ENCODE measurements at places on chromosomes 4 and X. TPM values are rescaled to one million over a fixed set of nuclear protein-coding genes. Genes with fewer than 3 reads are reported as not detected.

CDKL2 gene
- 1.2 TPM for total RNA-seq

DIPK2B gene
- not detected for total RNA-seq

NXF2 gene
- not detected for total RNA-seq

FAM241A gene
- 1.8 TPM for total RNA-seq

H2AZ1 gene
- total RNA-seq = 82.2 TPM

CT45A10 gene
- not detected for total RNA-seq

DNA sequence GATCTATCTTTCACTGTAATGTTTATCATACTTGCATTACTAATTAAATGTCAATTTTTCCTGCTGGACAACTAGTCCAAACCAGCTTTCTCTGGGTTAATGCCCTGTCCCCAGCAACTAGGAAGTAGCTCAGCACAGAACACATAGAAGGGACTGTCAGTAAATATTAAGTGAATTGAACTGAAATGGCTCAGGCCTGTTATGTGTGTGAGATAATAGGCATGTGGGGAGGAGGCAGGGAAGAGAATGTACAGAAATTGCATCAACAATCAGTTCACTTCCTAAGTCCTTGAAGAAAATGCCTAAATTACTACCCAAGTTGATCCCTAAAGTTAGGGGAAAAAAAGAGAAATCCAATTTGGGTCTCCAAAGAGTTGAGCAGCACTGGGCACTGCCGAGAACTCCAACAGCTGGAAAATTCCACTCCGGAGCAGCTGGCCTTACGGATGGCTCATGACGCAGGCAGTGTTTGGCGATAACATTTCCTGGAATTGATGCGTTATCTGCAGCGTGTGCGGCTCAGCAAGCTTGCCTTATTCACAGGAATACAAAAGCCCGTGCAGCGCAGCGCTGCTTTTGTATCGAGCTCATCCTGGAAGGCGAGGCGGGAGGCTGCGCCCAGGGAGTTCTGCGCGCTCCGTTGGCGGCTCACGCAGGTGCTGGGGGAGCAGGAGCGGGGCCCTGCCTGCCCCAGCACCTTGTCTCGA, 297.3 kb upstream of the LCORL start:
- H3K27ac ChIP-seq = no peak overlapping the region
- no peaks in the 10 kb centered on the region for H3K36me3 ChIP-seq
- no peaks in the 10 kb centered on the region for H3K4me1 ChIP-seq
- no peaks in the 10 kb centered on the region for H3K27me3 ChIP-seq
- H3K4me3 ChIP-seq = no peak overlapping the region
- DNase-seq = no peak

DNA sequence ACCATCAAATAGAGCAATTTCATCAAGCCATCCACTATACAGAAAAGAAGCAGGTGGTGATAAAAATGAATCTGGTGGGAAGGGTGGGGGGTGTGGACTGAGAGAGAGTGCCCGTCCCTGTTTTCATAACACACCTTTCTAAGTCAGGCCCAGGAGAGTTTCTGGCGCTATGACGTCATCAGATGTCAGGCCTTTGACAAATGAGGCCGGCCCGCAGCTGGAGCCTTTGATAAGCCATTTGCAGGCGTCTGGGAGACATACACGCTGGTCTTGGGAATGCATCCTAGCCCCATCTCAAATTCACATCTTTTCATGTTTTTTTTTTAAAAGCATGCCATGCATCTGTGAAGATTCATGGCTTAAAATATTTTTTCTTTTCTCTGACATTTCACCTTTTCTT, 404.5 kb downstream of the BCOR start:
- no peaks in the 10 kb centered on the region for H3K36me3 ChIP-seq
- H3K27ac ChIP-seq = no peak overlapping the region
- no peaks in the 10 kb centered on the region for H3K4me1 ChIP-seq
- H3K4me3 ChIP-seq = no peak overlapping the region
- no peaks in the 10 kb centered on the region for H3K27me3 ChIP-seq

- peak; percentile 79 for DNase-seq
- peaks cover 11% of the 10 kb centered on the region for H3K36me3 ChIP-seq
- H3K27ac ChIP-seq = peak within 1 kb of the TSS; percentile 97
- peaks cover 10% of the 10 kb centered on the region for H3K4me1 ChIP-seq
- H3K4me3 ChIP-seq = peak within 1 kb of the TSS; percentile 95
These were observed at the start of gene RPL10 for GRCh38 chrX:154397888-154398667. Gene RPL10 (plus strand): TSS chrX:154398377. CDS start chrX:154398520, 143 bp downstream.

GRCh38 chr4:5128569-5128968, 77.3 kb downstream of the STK32B start:
- H3K27me3 ChIP-seq = no peaks in the 10 kb centered on the region
- no peaks in the 10 kb centered on the region for H3K4me1 ChIP-seq
- no peaks in the 10 kb centered on the region for H3K36me3 ChIP-seq

DNA sequence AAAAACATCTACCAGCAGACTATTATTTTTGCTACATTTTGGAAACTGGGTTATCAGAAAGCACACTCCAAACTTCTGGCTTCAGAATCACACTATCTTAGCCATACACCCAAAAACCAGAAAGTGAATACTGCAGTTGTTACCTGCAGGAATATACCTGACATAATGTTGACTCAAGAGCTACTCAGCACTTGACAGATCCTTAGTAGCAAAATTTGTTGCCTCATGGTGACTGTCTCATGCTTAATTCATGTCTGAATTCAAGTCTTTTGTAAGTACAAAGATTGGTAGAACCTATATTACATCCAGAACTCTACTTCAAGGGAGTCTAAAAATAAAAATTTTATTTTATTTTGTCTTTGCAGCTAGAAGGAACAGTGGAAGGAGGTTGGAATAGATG, 140.2 kb upstream of the GYPA start:
- no peaks in the 10 kb centered on the region for H3K4me1 ChIP-seq
- H3K27ac ChIP-seq = no peak overlapping the region
- DNase-seq = no peak
- H3K36me3 ChIP-seq = no peaks in the 10 kb centered on the region
- no peak overlapping the region for H3K4me3 ChIP-seq
- no peaks in the 10 kb centered on the region for H3K27me3 ChIP-seq

GRCh38 chr4:10753336-10753735, 68.8 kb upstream of the CLNK start:
- H3K4me1 ChIP-seq = no peaks in the 10 kb centered on the region
- no peak for DNase-seq
- no peak overlapping the region for H3K27ac ChIP-seq
- H3K4me3 ChIP-seq = no peak overlapping the region

DNA sequence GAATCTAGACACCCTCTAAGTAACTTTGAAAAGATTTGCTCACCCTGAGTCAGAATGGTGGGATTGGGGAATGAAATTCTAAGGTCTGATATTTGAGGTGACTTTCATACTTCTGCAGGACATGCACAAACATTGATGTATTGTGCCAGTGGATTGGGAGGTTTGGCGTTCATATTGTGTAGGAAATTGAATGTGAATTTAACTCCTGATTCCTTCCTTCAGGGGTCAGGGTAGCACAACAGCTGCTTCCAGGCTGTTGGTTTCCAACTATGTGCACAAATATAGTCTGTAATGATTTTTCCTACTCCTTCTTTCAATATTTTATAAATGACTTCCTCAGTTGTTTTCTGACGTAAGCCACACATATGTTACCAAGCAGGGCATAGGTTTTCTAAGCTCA, 3.1 kb downstream of the IL1RAPL1 start:
- H3K27me3 ChIP-seq = no peaks in the 10 kb centered on the region
- no peak overlapping the region for H3K4me3 ChIP-seq
- no peaks in the 10 kb centered on the region for H3K4me1 ChIP-seq
- H3K36me3 ChIP-seq = no peaks in the 10 kb centered on the region

DNA sequence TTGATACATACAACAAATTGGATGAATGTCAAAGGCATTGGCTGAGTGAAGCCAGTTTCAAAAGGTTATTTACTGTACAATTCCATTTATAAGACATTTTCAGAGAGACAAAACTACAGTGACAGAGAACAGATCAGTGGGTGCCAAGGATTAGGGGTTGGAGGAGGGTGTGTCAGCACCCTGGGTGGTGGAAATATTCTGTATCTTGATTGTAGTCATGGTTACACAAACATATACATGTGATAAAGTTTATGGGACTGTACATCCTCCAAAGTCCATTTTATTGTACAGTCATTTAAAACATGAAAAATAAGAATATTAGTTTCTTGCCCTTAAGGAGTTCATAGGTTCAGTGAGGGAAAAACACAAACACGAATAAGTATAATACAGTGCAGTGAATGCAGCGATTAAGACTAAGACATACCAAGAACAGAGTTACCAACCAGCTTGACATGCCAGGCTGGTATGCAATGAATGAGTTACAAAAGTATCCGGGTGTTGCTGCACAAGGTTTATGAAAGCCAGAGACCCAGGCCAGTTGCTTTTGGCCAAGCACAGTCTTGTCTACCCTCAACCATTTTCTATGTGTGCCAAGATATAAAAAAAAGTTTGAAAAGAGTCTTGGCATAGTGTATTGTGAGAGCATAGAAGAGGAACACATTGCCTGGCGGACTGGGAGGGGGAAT, 123.6 kb downstream of the MSL3 start:
- H3K4me1 ChIP-seq = no peaks in the 10 kb centered on the region
- no peak for DNase-seq

DNA sequence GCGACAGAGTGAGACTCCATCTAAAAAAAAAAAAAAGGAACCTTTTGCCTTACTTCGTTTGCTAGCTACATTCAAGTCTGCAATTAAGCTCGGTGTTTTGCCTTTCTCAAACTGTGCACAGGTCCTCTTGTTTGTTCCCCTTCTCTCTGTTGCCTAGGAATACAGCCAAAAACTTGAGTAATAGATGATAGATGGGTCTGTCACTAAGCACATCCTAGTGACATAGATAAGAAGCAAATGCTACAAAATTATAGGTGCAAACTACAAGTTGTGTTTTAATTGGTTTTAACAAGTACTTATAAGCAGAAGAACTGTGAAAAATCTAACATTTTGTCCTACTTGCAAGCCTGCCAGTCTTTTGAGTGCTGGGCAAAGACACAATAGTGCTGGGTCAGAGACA, 95.2 kb downstream of the SNCA start:
- no peaks in the 10 kb centered on the region for H3K36me3 ChIP-seq
- no peaks in the 10 kb centered on the region for H3K27me3 ChIP-seq
- no peak for DNase-seq

DNA sequence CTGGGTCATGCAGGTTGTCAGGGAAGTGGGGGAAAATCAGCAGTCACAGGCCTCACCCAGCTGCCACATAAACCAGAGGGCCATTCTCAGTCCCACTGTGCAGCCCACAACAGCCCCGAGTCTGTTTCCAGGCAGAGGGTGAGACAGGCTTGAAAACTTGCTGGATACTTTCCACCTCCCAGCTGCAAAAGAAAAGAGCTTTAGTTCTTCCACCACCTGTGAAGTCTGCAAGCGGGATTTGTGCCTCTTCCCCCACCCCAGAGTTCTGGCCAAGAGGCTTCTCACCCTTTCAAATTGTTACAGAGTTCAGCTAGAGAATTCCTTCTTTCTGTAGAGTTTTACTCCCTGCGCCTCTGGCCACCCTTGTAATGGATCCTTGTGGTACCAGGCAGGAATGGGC, 115.5 kb upstream of the ZDHHC15 start:
- H3K27ac ChIP-seq = no peak overlapping the region
- DNase-seq = no peak
- H3K4me1 ChIP-seq = no peaks in the 10 kb centered on the region
- no peak overlapping the region for H3K4me3 ChIP-seq
- H3K36me3 ChIP-seq = no peaks in the 10 kb centered on the region
- H3K27me3 ChIP-seq = no peaks in the 10 kb centered on the region

- H3K36me3 ChIP-seq = peaks cover 41% of the 10 kb centered on the region
- no peak overlapping the region for H3K4me3 ChIP-seq
- DNase-seq = no peak
- H3K4me1 ChIP-seq = peaks cover 19% of the 10 kb centered on the region
These were observed 5.6 kb downstream of the SH3TC1 start for GRCh38 chr4:8204576-8205227.

- H3K4me1 ChIP-seq = no peaks in the 10 kb centered on the region
- H3K4me3 ChIP-seq = no peak overlapping the region
- peaks cover 7% of the 10 kb centered on the region for H3K36me3 ChIP-seq
- H3K27me3 ChIP-seq = no peaks in the 10 kb centered on the region
- H3K27ac ChIP-seq = peak overlapping the region; percentile 6
These were observed 36.8 kb downstream of the BCOR start for GRCh38 chrX:40061005-40061404.

- no peak for DNase-seq
- H3K27me3 ChIP-seq = no peaks in the 10 kb centered on the region
- H3K4me1 ChIP-seq = no peaks in the 10 kb centered on the region
- H3K4me3 ChIP-seq = no peak overlapping the region
- no peak overlapping the region for H3K27ac ChIP-seq
These were observed 44.9 kb upstream of the TXK start for GRCh38 chr4:48178931-48179330.

DNA sequence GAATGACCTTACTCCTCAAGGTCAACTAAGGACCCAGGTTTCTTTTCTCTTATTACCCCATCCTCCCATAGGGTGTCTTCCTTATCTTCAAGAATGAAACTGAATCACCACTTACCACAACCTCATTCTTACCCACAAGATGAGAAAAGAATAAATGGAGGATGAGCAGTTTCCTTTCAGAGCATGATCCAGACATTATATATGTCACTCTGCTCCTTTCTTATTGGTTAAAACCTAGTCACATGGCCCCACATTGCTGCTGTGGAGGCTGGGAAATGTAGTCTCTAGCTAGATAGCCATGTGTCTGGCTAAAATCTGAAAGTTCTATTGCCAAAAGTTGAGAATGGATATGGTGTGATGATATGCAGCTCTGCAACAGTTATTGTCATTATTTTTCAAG, 62.4 kb upstream of the RAI2 start:
- DNase-seq = no peak
- H3K27me3 ChIP-seq = no peaks in the 10 kb centered on the region
- H3K36me3 ChIP-seq = no peaks in the 10 kb centered on the region
- no peak overlapping the region for H3K27ac ChIP-seq
- no peak overlapping the region for H3K4me3 ChIP-seq
- no peaks in the 10 kb centered on the region for H3K4me1 ChIP-seq

- no peaks in the 10 kb centered on the region for H3K36me3 ChIP-seq
- no peak for DNase-seq
- no peaks in the 10 kb centered on the region for H3K4me1 ChIP-seq
- no peak overlapping the region for H3K4me3 ChIP-seq
- H3K27me3 ChIP-seq = no peaks in the 10 kb centered on the region
These were observed 447.8 kb downstream of the FAT4 start for GRCh38 chr4:125762537-125762936.

All from naive thymus-derived CD4-positive, alpha-beta T cell (primary cell).